ENCODE measurements at places on chromosomes 1 and 21.

GRCh38 chr1:151639466-151639865 is 27.6 kb downstream of the SNX27 start:
- no peak for DNase-seq

- DNase-seq: no peak
Measured at GRCh38 chr1:8679395-8679800, 138.0 kb downstream of the RERE start.

GRCh38 chr1:116408803-116409720 is 36.0 kb downstream of the ATP1A1 start:
- DNase-seq: no peak

DNA sequence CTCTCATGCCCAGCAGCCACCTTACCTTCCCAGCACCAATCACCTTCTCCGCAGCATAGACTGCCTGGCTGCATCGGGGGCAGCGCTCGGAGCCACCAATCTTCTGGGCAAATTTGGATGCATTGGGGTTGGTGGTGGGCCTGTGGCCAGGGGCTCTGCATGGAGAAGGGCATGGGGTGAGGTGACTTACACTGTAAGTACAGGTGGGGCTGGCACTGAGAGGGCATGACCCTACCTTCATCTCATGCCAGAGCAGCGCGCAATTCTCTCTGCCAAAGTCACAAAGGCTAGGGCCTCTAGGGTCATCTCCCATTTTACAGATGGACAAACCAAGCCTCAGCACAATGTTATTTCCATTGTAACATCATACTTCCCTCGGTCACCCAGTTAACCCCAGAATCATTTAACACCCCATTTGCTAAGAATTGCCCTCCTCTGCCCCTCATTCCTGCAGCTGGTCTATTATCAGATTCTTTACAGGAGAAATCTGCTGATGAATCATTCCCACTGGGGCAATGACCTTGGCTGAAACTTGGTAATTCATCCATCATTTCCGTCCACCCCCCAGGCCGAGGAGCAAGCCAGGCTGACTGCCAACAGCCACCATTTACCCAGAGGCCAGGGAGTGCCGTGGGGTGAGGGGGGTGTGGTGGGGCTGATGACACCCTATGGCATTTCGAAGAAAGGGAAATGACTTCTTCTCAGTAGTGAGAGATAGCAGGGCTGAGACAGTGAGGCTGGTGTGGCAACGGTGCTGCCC is 17.9 kb downstream of the CSRP1 start:
- DNase-seq: no peak

GRCh38 chr1:63917571-63918417 is 144.0 kb downstream of the ROR1 start:
- no peak for DNase-seq

DNA sequence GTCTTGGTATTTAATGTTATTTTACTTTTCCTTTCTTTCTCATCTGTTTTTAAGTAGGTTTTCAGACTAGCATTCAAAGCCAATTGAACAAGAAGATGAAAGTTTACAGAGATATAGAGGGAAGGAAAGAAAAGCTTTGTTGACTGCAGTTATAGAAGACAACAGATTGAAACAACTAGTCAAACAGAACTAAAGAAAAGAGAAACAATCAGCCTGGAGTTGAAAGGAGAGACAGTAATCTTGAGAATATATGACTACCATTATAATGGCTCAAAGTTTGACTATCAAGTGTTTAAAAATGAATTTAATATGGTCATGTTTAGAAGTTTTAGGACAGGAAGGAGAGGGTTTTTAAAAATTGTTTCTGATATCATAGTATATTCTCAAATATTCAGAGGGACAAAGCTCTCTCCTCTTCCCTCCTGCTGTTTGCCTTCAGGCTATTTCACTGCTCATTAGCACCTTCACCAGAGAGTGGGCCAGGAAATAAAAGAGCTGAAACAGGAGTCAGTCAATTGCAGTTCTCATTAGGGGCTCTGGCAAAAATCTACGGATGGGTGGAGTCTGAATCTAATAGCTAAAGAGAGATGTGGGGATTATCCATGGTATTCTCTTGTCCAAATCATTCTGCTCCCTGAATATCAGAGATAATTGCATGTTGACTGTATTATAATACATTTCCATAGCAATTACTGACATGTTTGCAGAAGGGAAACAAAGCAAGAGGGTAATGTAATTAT is 577.8 kb downstream of the BRINP3 start:
- DNase-seq: no peak

DNA sequence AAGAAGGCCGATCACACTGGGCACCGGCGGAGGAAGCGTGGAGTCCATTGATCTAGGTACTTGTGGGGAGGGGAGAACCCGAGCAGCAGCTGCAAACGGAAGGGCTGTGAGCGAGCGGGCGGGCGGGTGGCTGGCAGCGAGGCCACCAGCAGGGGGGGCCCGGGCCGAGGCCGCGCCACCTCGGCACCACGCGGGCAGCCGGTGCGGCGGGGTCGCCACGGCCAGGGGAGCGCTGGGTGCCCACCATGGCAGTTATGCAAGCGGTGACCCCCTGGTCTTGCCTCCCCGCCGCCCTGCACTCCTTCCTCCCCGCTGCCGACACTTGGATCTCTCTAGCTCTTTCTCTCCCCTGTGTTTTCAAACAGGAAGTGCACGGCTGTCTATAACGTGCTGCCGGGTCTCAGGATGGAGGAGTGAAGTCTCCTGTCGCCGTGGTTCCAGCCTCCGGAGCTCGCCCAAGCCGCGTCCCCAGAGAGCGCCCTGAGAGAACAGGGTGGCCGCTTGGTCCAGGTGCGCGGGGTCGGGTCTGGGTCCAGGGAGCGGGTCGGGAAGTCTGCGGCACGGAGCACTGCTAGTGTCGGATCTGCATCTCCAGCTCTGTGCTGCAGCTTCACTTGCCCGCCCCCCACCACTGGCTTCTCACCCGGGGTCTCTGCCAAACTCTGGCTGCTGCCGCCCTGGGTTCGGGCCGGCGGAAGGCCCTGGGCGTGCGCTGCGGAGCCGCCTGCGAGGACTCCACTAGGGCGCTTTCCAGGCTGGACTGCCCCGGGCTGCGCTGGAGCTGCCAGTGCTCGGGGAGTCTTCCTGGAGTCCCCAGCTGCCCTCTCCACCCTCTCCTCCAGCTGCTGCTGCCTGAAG is 22.7 kb downstream of the LRRC8D start:
- DNase-seq: peak; percentile 82

Data from stimulated activated CD4-positive, alpha-beta T cell treated with anti-CD3 and anti-CD28 coated beads, Interleukin-4, amount 100 ng/mL, for 1 hour (primary cell).